ENCODE measurements at places on chromosomes 12 and 14.

DNA sequence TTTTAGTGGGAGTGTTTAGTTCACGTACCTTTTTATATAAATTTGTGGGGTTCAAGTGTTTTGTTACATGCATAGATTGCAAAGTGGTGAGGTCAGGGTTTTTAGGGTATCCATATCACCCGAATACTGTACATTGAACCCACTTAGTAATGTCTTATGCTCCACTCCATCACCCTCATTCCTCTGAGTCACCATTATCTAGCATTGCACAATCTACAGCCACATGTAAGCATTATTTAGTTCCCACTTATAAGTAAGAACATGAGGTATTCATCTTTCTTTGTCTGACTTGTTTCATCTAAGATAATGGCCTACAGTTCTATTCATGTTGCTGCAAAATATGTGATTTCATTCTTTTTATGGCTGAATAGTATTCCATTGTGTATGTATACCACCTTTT is 583.7 kb upstream of the LRFN5 start:
- DNase-seq, result no peak

DNA sequence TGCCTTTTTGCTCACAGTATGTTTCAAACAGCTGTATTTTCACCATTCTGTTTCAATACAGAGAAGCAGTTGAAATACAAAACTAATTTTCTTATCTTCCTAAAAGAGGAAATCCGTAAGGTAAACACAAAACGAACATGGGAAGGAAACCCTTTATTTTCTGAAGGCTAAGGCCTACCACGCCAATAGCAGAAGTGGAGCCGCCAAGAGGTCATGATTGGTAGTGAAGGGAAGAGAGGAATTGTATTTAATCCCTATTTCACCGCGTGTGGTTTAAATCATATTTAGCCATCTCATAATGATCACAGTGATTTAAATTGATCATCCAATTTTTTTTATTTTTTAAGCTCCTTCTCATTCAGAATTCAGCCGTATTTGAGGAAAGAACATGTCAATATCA is 398.2 kb downstream of the PRKD1 start:
- peak; percentile 10 for DNase-seq

DNA sequence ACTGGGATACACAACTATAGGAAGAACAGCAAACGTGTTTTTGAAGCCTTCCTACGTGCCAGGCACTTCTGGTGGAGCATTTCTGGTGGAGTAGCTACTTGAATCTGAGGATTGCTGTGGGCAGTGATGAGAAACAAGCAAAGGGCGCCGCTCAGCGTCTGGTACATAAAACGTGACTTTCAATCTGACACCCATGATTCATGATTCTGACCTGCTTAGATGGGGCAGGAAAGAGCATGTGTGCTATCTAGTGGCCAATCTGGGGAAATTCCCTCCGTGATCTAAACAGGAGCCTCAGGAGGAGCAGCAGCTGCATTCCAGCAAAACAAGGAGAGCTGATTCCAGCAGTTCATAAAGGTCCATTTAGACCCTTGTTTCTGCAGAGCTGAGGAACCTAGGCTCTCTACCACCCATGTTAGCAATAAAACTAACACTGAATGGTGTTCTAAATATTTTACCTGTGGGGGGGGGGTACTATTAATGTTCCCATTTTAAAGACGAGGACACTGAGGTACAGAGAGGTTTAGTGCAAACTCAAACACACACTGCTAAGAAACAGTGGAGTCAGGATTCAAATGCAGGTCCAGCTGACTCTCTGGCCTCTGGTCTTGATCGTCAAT is 37.8 kb downstream of the PAH start:
- peak; percentile 31 for DNase-seq

DNA sequence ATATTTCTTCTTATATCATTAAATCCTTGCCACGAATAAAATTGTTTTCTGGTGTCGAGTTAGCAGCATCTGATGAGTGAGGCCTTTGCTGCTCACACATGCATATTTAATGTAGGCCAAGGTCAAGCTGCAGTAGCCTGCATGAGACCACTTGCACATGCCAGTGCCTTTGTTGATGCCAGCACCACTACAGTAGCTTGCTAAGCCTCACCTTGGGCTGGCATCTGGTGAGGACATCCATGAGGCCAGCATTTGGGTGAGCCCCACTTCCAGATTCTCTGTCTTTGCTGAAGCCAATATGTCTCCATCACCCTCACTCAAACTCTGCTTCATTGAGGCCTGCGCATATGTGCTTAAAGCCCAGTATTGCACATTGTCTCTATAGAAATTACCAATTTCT is 8.0 kb downstream of the CCDC59 start:
- no peak for DNase-seq

DNA sequence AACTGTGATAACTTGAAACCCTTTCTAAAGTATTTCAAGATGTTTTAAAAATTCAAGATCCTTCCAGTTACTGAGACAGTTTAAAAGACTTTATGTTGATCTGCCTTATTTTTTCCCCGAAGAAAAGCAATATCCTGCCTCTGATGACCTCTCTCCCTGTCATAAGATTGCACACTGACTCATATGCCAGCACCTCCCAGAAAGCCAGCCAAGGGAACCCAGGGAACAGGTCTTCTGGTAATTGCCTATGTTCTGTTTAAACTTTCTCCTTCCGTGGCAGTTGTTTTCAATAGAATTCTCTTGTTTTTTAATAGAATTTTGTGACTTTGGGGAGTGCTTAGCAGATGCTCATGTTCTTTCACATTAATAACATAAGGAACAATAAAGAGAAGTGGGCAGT is 300.2 kb upstream of the PRKD1 start:
- DNase-seq, result no peak

DNA sequence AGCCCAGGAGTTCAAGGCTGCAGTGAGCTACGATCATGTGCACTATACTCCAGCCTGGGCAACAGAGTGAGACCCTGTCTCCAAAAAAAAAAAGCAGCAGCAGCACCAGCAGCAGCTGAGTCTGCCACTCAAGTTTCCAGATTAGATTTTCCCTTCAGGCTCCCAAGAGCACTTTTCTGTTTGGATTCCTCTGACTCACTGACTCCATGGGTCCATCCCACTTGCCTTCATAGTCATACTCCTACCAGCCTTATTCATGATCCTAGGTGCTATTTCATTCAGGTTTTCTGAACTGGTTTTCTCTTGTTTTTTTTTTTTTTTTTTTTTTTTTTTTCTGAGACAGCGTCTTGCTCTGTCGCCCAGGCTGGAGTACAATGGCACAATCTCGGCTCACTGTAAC is 6.8 kb upstream of the TWF1 start:
- DNase-seq, result no peak
